ENCODE measurements at places on chromosomes 7 and 10. TPM values are rescaled to one million over a fixed set of nuclear protein-coding genes. Genes with fewer than 3 reads are reported as not detected.

The GRID1 gene
- 0.09 TPM for total RNA-seq

The RNF133 gene
- 0.14 TPM for total RNA-seq

The CH25H gene
- 0.55 TPM for total RNA-seq

The CYP2C8 gene
- total RNA-seq: not detected

The CUL2 gene
- 30.6 TPM for total RNA-seq

The CALML5 gene
- not detected for total RNA-seq

The ACTR3C gene
- total RNA-seq: 1.6 TPM

The DYNC1I1 gene
- 0.83 TPM for total RNA-seq

The GPC2 gene
- 1.1 TPM for total RNA-seq

The NUDT1 gene
- 28.8 TPM for total RNA-seq

The AKR1C4 gene
- total RNA-seq: not detected

The RSBN1L gene
- 19.9 TPM for total RNA-seq

The MIOS gene
- 22.8 TPM for total RNA-seq

The EFCAB10 gene
- not detected for total RNA-seq
